ENCODE measurements at places on chromosomes 7 and 10.

- DNase-seq = no peak
Observed at GRCh38 chr10:116017405-116017804, 255.6 kb downstream of the GFRA1 start.

- DNase-seq = no peak
Observed at GRCh38 chr7:50562136-50562535, 3.1 kb downstream of the DDC start.

DNA sequence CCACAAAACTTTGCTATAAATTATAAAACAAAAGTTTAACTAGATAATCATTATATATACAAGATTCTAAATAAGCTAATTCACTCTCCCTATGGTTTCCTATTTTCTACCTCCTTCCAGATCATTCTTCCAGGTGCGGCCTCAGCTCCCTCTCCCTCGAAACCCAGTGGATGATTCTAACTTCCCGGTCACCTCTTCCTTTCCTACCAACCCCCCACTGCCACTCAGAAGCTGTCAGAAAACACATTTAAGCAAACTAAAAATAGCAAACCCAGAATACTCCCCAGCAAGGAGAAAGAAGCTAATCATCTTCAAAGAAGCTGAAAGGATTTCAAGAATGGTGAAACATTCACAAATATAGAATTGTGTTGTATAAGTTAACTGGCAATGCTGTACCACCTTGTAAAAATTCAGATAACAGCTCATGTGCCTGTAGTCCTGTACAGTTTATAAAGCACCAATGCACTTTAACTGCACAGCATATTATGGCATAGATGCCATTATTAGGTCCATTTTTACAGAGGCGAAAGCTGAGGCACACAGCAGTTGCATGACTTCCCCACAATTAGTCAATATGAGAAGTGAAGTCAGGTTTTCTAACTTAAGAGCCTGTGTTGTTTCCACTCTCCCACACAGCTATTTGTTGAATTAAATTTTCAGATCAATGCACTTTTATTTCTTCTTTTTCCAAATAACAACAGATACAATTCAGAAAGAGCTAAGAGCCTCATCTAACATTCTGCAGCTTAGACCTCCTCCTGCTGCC lies 13.7 kb upstream of the DNTT start:
- DNase-seq = no peak

DNA sequence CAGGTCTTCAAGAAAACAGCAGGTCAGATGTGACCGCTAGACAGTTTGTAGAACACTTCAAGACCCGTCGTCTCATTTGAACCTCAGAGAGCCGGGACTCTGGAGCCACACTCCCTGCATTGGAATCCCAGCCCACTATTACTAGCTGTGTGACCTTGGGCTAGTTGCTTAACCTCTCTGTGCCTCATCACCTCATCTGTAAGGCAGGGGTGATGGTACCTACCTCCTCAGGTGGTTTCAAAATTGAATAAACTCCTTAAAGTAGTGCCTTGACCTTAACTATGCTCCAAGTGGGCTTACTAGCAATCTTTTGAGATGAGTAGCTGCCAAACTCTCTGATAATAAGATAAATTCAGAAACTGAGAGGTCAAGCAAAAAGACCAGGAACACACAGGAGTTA lies 43.8 kb downstream of the OGDH start:
- no peak for DNase-seq

GRCh38 chr7:95951997-95952795 lies 179.8 kb downstream of the DYNC1I1 start:
- no peak for DNase-seq

DNA sequence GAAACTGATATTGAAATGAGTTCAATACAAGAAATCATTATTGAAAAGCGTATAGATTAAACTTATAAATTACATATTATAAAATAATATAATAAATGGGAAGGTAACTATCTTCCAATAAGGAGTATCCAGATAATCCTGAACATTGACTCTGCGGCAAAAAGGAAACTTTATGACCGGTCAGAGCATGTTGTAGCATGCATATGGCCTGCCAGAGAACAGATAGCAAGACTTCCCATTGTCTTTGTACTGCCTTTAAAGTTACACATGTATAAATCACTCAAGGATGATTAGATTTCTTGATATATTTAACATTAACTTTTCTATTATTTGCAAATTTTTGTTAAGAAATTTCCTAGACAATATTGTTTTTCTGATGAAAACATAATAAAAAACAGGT lies 56.2 kb upstream of the ETV1 start:
- DNase-seq = no peak

- peak; percentile 66 for DNase-seq
Observed at GRCh38 chr10:3625959-3626751, 158.9 kb downstream of the KLF6 start.

DNA sequence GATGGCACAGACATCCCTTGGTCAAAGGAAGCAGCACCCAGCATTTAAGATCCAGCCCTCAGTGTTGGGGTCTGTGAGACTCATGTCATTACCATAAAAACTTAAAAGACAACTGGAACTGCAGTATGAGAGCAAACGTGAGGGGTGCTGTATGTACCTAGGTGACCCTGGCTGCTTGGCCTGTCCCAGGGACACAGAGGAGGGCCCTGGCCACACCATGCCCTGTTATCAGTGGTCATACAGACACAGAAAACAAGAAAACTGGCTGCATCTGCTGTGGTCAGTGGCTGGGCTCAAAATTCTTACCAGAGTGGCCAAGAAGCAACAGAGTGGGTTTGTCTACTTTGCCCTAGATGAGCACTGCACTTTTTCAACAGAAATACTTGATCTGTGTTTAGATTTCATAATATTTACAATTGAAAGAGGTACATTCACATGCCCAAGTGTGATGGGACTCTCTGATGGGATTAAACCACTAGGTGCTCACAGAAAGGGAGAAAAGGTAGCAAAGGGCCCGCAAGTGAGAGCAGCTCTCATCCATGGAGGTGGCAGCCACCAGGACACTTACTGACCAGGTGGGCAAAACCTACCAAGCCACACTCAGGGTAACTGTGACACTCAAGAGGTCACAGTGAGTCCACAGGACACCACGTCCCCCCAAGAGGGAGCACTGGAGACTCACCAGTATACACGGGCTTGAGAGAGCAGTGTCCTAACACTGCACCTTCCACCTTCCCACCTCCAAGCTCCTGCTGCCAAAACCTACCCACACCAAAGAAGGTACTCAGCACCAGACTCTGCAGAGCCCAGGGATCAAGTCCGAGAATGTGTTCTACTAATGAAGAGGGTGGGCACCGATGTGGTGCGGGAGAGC lies 68.1 kb upstream of the CAMK2B start:
- no peak for DNase-seq

DNA sequence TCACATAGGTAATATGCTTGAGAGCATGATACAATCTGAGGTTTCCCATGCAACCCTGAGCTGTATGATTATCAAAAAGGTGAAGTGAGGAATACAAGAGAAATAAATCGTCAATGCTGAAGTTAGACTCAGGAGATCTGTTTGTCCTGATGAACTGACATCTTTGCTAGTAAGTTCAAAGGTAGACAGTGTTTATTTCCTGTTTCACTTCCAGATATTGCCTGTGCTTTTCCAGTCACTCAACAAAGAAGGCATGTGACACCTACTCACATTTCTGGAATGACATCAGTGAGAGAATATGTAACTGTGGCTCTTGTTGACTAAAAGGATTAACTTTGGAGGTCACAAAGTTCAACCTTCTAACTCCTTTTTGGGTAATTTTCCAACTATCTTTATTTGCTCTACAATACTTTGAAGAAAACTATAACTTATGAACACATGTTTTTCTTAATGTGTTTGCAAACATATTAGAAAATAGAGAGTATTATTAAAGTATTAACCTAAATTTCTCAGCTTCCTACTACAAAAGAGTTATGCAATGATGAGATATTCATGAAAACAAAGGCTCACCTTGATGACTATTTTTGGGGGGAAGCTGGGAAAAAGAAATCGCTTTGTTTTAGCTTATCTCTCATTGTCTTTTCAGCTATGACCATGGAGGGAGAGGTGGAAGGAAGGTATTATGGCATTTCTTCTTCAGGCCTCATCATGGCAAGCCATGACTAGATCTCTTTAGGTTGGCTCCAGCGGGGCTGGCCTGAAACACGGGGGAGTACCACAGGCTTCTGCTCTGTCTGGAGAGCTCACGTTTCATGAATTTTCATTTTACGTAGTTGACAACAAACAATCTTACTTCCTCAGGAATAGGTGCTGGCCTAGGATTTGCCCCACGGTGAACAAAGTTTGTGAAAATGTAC lies 214.7 kb upstream of the SLC26A5 start:
- DNase-seq = peak; percentile 51

DNA sequence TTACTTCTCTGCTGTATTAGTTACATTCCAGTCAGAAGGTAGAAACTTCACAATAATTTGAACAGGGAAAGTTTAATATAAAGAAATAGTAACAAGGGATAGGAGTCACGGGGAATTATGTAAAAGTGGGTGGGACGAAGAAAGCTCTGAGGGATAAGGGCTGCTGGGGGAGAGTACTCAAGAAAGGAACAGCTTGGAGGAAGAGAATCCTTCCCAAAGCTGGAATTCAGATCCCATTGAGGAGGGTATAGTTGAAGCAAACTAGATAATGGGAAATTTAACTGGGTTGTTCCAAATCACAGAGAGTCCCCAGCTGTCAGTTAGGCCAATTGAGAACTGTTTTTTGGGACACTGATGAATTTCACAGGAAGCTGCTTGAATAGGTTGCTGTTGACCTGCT lies 53.2 kb upstream of the MACC1 start:
- DNase-seq = no peak

DNA sequence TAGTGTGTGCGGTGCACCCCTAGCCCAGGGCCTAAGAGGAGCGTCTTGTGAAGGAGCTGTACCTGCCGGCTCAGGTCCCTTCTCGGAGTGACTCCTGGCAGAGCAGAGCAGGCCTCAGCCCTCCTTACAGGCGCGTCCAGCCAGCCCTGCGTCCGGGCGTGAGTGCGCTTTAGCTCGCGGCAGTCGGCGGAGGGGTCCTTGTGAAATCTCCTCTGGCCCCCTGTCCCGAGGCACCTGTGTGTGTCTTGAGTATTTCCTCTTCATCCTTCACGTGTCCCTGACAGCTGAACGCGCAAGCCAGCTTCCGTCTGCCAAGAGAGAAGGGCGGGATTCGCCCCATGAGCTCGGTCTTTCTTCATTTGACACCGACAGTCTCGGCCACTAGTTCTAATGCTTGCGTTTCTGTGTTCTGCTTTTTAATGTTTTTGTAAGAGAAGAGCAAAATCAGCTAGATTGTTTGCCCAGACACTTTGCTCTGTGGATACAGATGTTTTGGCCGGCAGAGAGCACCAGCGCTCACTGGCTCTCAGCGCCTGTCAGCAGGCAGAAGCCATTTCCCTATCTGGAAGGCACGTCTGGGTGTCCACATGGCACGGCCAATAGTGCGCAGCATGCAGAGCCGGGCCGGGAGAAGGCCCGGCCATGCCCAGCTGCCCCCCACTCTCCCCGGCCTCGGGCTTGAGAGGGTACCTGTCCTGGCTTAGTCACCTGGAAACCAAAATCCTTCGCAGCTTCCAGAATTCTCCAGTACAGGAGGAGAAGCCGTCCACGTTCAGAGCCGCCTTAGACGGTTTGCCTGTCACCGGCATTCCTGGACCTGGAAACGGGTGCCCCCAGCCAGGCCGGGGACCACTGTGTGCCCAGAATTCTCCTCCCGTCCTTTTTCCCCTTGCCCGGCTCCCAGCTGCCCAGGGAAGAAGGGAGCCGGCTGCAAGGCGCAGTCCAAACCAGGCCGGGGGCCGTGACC lies 7.0 kb downstream of the GET4 start:
- DNase-seq = no peak

DNA sequence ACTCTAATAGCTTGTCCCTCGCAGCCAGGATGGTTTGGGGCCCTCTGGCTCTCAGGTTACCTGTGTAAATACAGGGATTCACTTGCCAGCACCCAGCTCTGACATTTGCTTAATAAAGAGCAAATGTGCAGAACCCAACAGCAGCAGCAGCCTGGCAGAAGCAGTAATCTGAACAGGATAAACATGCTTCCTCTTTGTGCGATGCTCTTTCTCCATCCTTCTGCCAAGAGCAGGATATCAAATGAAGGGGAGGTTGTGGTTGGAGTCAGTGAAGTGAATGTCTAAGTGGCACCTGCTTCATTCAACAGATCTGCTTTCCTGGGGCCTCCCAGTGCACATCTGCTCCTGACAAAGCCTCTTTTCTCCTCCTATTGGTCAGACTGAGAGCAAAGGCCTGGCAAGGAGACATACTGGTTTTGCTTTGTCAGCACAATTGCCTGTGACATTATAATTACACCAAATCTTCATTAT lies 130.3 kb downstream of the NRF1 start:
- no peak for DNase-seq

GRCh38 chr7:146290746-146291145 lies 174.1 kb downstream of the CNTNAP2 start:
- DNase-seq = no peak

GRCh38 chr7:157807510-157807909 lies 470.7 kb downstream of the DNAJB6 start:
- DNase-seq = peak; percentile 94
